C1 segment of cervical spinal cord (tissue), 14 donors: ENCODE measurements at places on chromosomes 7 and 10.
A peak's percentile ranks its signal among the peaks of the same experiment; 100 is the strongest.

GRCh38 chr7:47179812-47180515 is 401.9 kb downstream of the TNS3 start:
- peak; percentile 25 for DNase-seq

GRCh38 chr10:31582365-31583052 is 263.5 kb downstream of the ZEB1 start:
- DNase-seq: no peak

DNA sequence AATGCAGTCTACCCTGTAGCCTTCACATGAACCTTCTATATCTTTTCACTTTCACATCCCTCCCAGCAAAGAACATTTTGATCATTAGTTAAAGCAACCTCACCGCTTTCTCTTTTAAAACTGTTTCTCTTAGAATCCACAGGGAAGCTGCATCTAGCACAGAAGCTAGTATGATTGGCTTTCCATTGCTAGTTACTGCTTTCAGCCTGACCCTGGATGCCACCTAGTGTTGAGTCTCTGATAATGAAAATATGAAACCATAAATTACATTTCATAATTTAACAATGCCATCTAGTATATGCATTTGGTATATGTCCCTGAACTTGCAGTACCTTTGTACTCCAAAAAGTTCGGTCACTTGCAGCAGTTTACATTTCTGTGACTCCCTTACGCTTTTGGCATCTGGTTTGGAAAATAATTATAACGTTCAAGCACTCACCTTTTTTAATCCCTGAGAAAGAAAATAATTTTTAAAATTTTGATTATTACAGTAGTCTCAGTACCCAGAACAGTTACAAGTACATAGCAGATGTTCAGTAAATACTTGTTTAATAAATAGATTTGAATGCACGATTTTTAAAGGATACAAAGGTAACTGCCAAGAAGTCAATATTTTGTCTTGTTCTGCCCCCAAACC is 22.7 kb downstream of the CISD1 start:
- DNase-seq: no peak

DNA sequence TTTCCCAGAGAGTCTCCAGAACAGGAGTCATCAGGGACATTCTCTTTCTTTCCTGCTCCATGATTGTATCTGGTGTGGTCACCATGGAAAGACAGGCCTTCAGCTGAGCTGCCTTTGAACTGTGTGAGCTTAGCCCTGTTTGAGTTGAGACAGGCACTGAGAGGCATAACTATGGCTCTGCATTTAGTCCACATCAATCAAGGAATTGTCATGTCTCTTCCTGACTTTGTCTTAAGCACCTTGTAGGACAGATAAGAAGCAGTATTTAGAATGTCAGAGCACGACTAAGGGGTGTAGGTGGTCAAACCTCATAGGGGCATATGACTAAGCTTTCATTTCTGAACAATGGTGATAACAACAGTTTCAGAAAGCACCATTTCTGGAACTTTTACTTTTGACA is 53.5 kb downstream of the EPDR1 start:
- DNase-seq: no peak

GRCh38 chr10:49655099-49655498 is 24.4 kb upstream of the C10orf53 start:
- DNase-seq: no peak

DNA sequence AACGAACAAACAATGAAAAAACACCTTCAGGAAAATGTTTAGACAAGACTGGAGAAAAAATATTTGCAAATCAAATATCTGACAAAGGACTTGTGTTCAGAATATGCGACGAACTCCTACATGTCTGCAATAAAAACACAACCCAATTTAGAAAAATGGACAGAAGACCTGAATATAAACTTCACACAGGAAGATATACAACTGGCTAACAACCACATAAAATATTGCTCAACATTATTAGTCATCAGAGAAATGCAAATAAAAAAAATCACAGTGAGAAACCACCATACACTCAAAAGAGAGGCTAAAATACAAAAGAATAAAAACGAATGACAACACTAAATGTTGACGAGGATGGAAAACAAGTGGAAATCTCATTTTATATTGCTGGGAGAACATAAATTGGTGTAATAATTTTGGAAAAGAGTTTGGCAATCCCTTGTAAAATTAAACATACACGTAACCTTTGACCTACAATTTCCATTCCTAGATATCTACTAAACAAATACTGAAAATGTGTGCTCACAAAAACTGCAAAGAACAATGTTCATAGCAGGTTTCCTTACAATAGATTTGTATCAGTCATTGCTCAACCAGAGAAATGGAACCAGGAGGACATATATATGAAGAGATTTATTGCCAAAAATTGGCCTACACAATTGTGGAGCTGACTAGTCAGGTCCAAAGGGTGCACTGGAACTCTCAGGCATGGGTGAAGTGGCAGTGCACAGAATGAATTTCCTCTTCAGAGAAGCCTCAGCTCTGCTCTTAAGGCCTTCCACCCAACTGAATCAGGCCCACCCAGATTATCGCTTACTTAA is 82.9 kb upstream of the OGDHL start:
- no peak for DNase-seq

GRCh38 chr7:98374285-98374680 is 26.6 kb downstream of the BAIAP2L1 start:
- DNase-seq: no peak

- peak; percentile 73 for DNase-seq
These were observed 2.3 kb downstream of the KLF6 start for GRCh38 chr10:3782451-3783315.

DNA sequence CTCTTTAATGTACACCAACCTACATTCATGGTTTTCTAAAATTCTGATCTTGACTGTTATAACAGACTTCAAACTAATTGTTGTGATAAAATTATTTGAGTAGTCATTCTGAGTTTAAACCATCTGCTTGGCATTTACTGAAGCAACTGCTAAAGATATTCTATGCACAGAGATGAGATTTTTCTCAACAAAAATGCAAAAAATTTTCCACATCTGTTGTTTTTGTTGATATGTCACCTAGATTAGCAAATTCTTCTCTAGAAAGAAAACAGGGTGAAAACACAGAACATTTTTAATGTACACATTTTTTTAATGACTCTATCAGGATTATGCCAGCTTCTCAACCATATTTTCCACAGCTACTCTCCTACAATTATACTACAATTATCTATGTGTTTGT is 42.7 kb downstream of the ARHGAP12 start:
- DNase-seq: no peak

DNA sequence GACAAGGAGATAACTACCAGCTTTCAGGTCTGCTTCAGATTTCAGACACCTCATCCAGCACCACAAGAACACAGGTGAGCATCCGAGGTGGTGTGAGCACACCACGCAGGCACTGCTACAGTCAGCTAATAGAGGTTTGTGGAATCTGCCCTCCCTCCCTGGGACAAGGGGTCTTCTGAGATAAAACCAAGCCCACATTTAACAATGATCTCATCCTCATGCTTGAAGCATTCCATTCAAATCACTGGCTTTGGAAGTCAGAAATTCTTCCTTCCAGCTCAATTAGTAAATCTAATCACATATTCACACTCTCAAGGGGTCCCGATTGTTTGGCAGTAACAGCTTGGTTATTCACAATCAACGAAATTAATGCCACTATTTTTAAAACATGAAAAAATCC is 331.4 kb downstream of the ELMO1 start:
- DNase-seq: no peak

DNA sequence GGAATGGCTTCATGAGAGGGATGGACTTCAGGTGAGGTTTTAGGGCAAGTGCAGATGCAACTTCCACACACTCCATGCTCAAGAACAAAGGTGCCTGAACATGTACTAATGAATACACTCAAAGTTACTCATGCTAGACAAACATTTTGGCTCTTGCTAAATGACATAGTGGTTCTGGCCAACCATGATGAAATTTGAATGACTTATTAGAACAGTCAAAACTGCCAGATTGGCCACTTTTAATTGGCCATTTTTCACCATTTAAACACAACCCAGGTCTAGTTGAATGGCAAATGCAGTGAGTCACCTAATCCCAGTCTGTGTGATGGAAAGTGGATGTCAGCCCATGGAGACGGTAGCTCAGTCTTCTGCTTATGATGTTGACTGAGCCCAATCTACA is 4.9 kb upstream of the PTPRN2 start:
- DNase-seq: no peak

DNA sequence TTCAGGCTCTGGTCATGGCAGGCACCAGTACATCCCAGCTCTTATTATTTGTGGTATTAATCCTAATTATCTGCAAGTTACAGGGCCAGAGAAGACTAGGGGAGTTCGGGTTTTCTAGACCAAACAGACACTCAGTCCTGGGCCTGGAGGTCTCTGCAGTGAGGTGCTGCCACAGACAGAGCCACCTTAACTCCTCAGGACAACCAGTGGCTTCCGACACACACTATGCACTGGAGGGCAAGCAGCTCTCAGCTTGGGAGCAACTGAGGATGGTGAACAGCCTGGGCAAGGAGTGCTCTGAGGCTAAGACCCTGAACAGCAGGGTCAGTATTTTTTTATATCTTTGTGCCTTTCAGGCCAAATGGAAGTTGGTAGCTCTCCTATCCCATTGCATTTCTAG is 19.0 kb downstream of the ACTA2 start:
- DNase-seq: no peak

GRCh38 chr10:80133206-80133605 is 676 bp downstream of the PLAC9 start:
- no peak for DNase-seq

- no peak for DNase-seq
These were observed 106.8 kb downstream of the SDHAF3 start for GRCh38 chr7:97224316-97224715.

GRCh38 chr10:31083765-31084184 is 52.1 kb upstream of the ZNF438 start:
- DNase-seq: no peak

DNA sequence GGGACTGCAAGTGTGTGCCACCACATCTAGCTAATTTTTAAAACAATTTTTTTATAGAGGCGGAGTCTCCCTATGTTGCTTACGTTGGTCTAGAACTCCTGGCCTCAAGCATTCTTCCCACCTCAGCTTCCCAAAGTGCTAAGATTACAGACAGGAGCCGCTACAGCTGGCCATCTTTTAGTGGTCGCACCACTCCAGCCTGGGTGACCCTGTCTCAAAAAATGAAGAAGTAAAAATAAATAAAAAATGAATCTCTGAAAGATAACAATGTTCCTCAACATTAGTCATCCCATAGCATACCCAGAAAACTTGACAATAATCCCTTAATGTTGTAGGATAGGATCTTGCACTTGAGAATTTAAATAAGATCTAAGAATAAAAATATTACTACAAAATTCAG is 18.2 kb downstream of the WBP1L start:
- DNase-seq: no peak

DNA sequence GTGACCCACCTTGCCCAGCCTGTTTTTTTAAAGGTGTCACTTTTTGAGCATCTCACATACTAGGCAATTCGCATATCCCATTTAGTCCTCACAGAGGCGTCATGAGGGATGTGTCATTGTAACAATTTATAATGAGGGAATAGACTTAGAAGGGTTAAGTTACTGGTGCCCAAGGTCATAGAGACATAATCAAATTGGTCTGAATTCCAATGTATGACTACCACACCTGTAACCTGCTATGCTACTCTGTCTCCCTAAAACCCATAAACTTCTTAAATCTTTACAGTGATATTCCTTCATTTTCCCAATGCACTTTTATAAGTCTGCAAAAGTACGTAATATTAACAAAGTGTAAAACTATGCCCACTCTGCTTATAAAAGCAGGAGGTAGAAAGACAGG is 7.1 kb downstream of the ZMYND11 start:
- no peak for DNase-seq

DNA sequence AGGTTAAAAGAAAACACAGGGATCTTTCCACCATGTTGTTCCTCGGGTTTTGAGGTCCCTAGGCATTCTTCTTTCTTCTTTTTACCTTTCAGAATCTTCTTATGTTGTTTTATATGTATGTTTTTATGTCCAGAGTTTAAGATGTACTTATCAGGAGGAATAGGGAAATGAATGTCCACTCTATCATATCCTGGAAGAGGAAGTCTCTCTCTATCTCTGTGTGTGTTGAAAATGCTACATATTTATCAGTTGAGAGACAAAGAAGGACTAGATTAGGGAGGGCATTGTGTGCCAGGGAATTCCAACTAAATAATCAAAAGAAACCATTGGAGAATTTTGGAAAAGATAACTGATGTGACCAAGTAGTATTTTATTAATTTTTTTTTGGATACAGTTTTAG is 200.5 kb upstream of the POT1 start:
- DNase-seq: no peak

- DNase-seq: peak; percentile 5
These were observed 45.3 kb upstream of the GTF2I start for GRCh38 chr7:74612015-74612829.

DNA sequence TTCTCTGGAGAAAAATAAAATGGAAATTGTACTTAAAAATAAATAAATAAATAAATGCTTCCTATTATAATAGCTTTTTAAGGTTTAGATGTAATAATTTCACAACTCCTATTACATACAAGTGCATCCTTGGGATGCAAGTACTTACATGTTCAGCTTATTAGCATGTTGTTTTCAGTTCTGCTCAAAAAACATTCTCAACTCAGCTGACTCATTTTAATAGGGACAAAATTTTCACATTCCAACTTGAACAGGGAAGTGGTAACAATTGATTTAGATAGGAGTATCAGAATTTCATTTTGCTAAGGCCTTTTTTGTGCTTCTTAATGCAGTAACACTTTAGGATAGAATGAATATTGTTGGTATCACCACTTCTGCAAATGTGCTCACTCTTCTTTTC is 16.7 kb upstream of the PAPSS2 start:
- DNase-seq: no peak

- no peak for DNase-seq
These were observed 151.7 kb downstream of the AUTS2 start for GRCh38 chr7:69749994-69750393.

DNA sequence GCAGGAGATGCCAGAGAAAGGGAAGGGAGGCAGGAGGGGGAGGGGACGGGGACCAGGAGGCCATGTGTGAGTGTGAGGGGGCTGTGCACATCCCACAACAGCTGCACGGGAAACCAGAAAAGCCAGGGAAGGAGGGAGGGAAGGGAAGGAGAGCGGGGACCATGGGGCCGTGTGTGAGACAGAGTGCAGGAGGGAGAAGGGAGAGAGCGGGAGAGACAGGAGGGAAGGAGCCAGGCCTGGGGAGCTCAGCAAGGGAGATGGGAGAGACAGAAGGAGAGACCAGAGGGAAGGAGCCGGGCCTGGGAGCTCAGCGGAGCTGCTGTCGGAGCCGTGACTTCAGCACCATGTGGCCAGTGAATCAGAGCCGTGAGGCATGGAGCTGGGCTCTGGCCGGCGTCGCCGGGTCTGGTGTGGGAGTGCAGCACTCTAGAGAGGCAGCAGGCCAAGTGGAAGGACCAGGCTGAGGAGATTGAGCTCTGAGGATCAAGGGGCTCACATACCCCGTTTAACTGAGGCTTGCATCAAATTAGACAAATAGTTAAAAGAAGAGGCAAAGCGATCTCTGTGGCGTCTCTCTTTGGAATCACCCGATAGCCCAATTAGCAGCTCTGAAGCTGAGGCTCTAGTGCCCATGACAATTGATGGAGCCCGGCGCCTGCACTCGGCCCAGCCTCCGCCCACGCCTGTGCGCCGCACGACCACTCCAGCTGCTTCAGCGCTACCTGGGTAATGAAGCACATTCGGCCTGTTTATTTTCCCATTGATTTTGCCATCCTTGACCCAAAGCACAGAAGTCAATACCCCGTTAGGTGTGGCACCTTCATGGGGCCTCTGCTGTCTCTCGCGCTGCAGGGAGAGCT is 150.4 kb downstream of the MAD1L1 start:
- no peak for DNase-seq

- DNase-seq: no peak
These were observed 53.5 kb upstream of the AGBL3 start for GRCh38 chr7:134932707-134933370.

GRCh38 chr10:120612756-120613155 is 155.7 kb downstream of the PLPP4 start:
- DNase-seq: no peak
